ENCODE measurements at places on chromosomes 6 and 20. TPM values are rescaled to one million over a fixed set of nuclear protein-coding genes. Genes with fewer than 3 reads are reported as not detected.

- no peak for DNase-seq
These were observed 529.5 kb downstream of the PRKN start for GRCh38 chr6:162198076-162198475.

GRCh38 chr20:21031666-21032065 lies 74.5 kb downstream of the LINC00237 start:
- no peak for DNase-seq

LHFPL5 gene
- total RNA-seq, result not detected

GRCh38 chr6:26021001-26021349 lies 58.4 kb downstream of the TRIM38 start:
- DNase-seq, result no peak

DNA sequence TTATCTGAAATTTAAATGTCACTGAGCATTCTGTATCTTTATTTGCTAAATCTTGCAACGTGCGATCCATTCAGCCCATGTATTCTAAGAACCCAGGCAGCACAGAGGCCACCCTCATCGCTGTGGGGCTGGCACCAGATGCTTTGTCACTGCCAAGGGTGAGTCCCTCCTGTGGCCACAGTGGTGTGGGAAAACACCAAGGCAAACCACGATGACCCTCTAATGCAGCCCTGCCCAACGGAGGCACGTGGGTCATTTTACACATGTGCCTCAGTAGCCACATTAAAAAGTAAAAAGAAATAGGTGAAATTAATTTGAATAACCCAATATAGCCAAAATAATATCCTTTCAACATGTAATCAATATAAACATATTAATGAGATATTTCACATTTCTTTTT lies 221.7 kb downstream of the UNC5CL start:
- no peak for DNase-seq

DNA sequence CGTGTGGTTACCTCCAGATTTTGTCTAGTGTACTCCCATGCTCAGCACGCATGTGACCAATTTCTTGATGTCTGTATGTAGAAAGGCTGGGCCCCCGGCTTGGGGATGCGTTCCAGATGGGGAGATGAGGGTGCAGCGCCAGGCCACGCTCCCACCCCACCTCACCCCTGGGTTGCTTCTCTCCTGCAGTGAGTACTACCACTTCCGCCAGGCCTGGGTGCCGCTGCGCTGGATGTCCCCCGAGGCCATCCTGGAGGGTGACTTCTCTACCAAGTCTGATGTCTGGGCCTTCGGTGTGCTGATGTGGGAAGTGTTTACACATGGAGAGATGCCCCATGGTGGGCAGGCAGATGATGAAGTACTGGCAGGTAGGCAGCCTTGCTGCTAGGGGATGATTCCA lies 11.5 kb upstream of the SRF start:
- no peak for DNase-seq

CDSN gene
- total RNA-seq, result not detected

GRCh38 chr6:118892355-118892991 lies 1.5 kb upstream of the ASF1A start:
- peak; percentile 45 for DNase-seq

DNA sequence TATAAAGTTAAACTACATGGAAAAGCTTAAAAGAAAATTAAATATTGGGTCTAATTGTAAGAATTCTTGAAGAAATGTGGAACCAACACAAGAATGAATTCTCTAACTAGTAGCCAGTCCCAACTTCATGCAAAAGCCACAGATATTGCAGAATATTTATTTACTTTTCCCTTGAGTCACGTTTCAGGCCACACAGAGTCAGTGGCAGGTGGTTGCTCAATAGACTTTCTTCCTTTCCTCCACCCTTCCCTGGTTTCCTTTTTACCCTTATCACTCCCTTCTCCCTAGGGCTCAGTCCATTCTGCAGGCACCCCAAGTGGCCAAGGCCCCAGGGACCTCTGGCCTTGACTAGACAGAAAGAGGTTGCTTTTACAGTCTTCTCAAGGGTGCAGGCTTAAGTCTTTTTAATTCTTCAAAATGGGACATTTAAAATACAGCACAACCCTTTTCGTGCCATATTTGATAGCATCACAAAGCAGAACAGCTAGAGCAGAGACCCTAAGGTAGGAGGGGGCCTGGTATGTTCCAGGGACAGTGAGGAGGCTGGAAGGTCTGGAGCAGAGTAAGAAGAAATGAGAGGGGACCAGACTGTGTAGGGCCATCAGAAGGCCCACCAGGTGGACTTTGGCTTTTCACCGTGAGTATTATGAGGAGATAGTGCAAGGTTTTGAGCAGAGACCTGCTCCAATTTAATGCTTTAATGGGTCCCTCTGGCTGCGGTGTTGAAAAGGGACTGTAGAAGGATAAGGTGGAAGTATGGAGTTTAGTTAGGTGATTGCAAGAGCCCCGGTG lies 65.0 kb downstream of the HDDC2 start:
- DNase-seq, result no peak
